ENCODE measurements at places on chromosomes 1 and 21.

GRCh38 chr1:179935909-179936496, 18.6 kb upstream of the CEP350 start:
- no peak for DNase-seq

- no peak for DNase-seq
Measured at GRCh38 chr1:175361476-175361875, 168.9 kb upstream of the KIAA0040 start.

DNA sequence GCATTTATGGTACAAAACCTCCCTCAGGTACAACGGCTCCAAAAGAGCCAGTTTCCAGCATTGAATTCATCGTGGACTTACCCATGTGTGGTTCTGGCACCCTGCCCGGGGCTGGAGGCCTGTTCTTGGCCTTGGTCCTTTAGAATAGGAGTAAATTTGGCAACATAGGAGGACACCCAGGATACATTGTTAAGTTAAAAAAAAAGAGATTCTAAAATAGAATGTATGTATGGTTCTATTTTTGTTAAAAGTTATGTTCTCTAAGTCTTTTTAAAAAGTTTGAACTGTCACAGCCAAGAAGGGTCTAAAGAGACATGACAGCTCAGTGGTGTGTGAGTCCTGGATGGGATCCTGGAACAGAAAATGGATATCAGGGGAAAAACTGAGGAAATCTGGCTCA, 25.9 kb downstream of the EPHX1 start:
- DNase-seq, result no peak

GRCh38 chr1:225642177-225642576, 10.7 kb downstream of the ENAH start:
- no peak for DNase-seq

- no peak for DNase-seq
Measured at GRCh38 chr1:15017120-15017519, 136.4 kb upstream of the TMEM51 start.

DNA sequence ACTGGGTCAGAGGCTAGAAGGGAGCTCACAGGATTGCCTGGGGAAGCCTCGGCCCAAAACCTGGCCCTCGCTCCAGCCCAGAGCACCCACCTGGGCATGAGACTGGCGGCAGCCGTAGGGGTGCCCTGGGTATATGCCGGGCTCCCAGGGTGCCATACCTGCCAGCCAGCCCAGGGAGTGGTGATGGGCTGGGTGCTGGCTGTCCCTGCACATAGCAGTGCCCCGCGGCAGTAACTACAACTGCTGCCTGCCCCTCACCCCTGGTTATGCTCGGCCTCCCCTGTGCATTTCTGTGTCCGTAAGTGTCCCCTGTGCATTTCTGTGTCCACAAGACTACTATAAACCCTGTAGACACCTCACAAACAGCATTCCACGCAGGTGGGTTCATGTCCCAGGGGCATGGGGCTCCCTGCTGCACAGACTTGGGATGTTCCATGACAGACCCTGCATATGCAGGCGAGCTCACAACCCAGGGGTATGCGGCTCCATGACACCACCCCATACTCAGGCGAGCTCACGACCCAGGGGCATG, 5.8 kb upstream of the SPATC1L start:
- no peak for DNase-seq

DNA sequence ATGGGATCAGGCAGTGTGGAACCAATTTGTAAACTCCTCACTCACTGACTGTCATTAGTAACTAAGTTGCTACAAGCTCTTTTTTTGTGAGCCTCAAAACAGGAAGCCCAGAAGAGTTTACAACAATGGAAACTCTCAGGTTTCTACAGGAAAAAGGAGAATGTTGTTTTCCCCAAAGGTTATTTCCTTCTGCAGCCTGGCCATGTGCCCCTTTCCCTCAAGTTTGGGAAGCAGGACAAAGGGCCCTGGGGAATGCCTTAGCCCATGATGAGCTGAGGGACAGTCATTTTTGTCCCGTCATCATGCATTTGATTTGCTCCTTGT, 395.9 kb downstream of the KIF26B start:
- no peak for DNase-seq

DNA sequence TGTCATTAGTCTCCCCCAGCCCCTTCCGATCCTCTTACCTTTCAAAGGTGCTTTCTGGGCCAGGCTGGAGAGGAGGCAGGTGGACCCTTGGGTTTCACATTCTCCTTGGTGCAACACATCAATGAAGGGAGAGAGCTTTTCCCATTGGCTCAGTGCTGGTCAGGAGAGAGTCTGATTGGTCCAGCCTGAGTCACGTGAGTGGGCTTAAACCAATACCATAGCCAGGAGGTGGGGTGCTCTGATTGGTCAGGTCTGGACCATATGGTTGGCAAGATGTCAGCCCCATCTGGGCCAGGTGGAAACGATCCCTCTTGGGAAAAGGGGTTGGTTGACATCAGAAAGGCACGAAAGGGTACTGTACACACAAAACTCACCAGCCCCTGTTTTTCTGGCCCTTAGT, 44.8 kb upstream of the ABCG1 start:
- DNase-seq, result no peak

GRCh38 chr21:30340714-30341573, 3.5 kb upstream of the KRTAP27-1 start:
- DNase-seq, result peak; percentile 13

DNA sequence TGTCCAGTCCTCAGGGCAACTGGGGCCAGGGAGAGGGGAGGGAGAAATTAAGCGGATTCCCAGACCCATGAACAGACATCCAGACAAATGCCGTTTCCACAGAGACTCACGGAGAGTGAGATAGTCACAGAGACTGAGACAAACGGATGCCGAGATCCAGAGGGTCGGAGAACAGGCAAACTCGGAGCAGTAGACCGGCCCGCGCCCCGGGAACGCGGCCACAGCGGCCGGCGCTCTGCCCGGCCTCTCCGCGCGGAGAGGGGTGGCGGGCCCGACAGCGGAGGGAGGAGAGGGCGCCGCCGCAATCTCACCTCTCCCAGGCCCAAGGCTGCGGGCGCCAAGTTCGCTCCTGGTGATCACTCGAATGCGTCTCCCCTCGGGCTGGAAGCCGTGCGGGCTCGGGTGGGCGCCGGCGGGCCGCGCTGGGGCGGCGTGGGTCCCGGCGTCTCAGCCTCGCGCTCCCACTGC, 831 bp upstream of the FOXD2 start:
- DNase-seq, result no peak

DNA sequence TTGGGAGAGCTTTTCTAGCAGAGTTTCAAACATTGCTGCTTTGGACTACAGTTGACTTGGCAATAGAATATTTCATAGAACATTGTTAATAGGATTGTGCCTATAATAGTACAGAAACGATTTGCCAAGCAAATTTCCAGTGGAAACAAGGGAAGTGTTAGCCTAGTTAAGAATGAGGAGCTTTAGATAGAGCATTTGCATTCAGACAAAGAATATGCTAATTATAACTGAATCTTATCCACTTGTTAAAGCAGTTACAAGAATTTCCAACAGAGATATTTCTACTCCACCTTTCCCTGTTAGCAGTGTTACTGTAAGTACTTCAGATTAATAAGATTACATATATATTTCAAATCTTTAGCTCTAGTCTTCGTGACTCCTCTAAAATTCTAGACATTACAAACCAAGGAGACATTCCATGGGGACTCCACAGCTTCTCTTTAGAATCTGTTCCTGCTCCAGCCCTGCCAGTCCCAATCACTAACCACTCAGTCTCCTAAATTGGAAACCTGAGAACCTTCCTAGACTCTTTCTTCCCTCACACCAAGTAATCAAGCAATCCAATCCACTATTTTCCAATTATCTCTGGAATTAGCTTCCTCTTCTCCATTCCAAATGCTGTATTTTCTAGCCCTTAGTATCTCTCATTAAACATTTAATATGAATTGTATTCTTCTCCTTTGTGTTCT, 141.8 kb upstream of the PBX1 start:
- no peak for DNase-seq

DNA sequence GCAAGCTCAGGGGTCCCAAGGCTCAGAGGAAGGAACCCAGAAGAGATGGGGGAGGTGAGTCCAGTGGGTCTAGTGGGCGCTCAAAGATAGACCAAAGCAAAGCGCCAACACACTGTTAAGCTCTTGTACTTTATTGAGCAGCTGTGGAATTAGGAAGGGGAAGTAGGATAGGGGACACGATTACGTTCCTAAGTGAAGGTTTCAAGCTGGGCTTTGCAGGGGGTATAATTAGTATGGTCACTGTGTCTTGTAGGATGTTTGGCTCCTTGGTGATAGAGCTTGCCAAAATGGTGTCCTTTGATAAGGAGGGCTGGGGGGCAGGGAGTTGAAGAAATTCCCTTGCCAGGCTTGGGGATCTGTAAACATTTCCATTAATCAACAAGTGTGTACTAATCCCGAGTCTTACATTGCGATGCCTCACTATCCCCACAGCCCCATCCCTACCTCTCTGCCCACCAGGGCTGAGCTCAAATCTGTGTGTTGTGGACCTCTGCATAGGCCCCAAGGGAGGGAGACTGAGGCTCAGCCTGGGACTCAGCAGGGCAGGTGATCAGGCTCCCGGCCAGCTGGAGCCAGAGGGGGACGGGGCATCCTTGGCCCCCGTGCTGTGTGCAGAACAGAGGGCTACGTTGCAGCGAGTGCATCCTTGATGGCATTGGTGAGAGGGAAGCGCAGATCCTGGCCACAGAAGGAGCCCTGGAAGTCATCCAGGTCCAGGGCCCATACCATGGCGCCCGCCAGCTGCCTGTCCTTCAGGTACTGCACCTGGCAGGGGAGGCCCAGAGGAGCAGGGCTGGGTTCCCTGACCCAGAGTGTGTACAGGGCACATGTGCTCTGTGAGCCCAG, 3.4 kb upstream of the MYBPH start:
- DNase-seq, result no peak

DNA sequence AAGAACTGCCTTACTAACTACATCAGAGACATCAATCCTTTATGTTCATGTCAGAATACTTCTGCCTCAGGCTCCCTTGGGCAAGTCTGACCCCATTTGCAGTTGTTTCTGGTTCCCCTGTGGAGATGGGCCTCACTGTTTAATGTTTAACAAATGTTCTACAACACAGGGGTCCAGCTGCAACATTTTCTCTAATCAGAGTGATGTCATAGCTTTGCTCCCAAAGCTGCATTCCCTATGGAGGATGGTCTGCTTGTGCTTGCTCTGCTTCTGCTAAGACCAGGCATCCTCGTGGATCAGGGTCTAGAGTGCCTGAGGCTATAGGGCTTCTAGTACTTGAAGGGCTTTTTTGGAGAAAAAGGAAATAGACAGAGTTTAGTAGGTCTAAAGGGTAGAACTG, 1071.2 kb downstream of the TTLL7 start:
- no peak for DNase-seq

- DNase-seq, result no peak
Measured at GRCh38 chr21:35933466-35933865, 126.9 kb downstream of the SETD4 start.

DNA sequence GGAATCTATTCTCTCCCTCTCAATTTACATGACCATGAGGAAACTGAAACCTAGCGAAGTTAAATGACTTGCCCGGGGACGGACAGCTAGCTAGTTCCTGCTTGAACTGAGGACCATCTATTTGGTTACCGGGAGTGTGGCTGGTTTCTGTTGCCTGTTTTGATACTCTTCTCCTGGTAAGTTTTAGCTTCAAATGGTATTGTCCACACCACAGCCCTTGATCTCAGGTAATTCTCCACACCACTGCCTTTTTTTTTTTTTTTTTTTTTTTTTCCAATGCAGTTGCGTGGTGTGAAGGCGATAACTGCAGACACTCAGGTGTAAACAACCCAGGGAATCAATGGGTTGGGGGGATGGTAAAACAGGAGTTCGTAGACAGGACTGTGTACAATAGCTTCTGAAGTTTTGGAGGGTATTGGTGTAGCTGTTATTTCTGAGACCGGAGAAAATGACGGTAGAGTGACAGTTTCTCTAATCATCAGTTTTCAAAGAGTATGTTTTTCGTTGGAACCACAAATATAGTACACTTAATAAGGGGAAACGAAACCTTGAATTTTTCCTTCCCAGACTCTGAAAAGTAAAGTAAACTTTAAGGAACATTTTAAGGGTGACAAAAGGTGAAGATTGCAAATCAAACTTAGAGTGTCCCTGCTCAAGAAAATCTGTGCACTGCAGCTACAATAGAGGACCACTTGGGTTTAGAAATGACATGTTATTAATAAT, 125.3 kb upstream of the CACYBP start:
- no peak for DNase-seq

DNA sequence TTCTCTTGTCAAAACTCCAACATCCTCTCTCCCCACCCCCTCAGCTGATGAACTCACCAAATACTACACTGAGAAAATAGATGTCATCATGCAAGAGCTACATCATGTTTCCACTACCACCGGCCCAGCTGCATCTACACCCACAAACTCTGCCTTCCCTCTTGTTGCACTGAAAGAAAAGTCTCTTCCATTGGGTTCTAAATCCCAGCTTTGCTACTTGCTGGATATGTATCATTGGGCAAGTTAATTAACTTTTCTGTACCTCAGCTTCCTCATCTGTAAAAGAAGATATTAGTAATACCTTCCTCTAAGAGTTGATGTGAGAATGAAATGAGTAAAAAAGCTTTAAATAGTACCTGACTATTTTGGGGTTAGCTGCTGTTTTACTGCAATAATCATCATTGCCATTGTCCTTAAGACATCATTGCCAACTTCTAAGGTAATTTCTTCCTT, 108.6 kb downstream of the OLFML2B start:
- peak; percentile 19 for DNase-seq

GRCh38 chr1:36884029-36884701, 150.2 kb downstream of the GRIK3 start:
- no peak for DNase-seq

GRCh38 chr1:44101328-44101727, 17.3 kb upstream of the KLF17 start:
- DNase-seq, result no peak

GRCh38 chr1:1302006-1302430, 5.7 kb downstream of the ACAP3 start:
- DNase-seq, result no peak

- peak; percentile 21 for DNase-seq
Measured at GRCh38 chr21:44517175-44517899, 22.7 kb downstream of the KRTAP10-1 start.

- no peak for DNase-seq
Measured at GRCh38 chr1:88149686-88150085, 534.4 kb upstream of the PKN2 start.

- no peak for DNase-seq
Measured at GRCh38 chr1:151494741-151495281, 16.4 kb upstream of the CGN start.

GRCh38 chr1:30461640-30462039, 261.7 kb downstream of the MATN1 start:
- DNase-seq, result no peak

- no peak for DNase-seq
Measured at GRCh38 chr1:239368436-239369109, 17.8 kb upstream of the CHRM3 start.

GRCh38 chr1:168991667-168992475, 114.6 kb upstream of the ATP1B1 start:
- DNase-seq, result no peak

- DNase-seq, result no peak
Measured at GRCh38 chr1:165259706-165260428, 96.6 kb downstream of the LMX1A start.

GRCh38 chr1:32632829-32633228, 17.5 kb downstream of the ZBTB8OS start:
- DNase-seq, result no peak

DNA sequence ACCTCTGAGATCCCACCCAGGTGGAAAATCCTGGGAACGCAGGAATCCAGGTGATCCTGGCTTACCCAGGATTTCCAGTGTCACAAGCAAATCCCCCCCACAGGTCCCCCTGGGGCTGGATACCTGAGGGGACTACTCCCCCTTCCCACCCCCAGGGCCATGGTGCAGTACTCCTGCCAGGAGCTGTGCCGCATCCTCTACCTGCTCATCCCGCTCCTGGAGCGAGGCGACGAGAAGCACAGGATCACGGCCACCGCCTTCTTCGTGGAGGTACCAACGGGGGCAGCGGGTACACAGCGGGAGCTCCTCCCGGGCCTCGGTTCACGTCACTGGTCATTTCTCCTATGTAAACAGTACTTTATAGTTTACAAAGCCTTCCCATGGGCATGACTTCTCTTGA, 20.4 kb upstream of the TTC4 start:
- no peak for DNase-seq
